ENCODE measurements at places on chromosomes 16 and 17.

DNA sequence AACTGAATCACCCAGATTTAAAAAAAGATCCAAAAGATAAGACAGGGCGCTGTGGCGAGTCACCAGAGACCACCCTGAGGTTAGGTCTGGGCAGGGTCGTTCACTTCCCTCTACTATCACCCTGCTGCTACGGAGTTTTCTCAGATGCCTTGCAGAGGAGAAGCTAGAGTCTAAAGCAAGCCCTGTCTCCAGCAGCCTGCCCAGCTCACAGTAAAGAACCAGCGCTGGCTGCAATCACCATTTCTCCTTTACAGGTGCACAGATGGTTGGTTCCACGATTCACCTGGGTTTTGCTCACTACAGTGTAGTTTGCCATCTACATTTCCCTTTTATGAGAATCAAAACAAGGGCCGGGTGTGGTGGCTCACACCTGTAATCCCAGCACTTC lies 71.3 kb downstream of the SRCIN1 start:
- no peak for DNase-seq

DNA sequence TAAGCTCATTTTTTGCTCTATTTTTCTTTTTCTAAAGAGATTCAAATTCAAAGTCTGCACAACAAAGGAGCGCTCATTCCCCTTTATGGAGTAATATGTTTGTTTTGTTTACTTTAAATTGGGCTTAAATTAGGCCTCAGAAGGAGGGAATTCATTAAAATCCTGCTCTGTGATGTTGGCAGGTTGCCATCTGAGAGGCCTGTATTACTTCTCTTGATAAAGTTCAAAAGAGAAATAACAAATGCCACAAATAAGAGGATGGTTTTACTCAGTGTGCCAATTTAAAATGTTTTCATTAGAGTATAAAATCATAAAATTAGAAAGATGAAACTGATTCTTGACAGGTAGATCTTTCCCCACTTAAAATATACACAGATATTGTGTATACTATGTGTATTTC lies 54.5 kb upstream of the HLF start:
- DNase-seq, result no peak

DNA sequence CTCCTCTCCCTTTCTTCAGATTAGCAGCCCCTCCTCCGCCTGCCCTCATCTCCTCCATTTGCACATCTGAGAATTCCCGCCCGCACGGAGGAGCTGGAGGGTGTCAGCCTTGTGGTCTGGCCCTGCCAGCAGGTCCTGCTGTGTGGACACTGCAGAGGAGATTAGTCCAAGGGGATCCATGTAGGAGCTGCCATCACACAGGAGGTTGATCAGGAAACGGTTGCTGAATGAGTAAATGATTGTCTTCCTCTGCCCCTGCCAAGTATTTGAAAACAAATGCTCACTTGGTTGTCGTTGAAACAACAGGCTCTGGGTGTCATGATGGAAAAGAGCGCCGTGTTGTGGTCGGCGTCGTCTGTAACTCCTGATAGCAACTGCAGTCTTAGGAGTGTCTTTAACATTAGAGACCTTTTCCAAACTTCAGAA lies 63.8 kb upstream of the CHMP6 start:
- no peak for DNase-seq

DNA sequence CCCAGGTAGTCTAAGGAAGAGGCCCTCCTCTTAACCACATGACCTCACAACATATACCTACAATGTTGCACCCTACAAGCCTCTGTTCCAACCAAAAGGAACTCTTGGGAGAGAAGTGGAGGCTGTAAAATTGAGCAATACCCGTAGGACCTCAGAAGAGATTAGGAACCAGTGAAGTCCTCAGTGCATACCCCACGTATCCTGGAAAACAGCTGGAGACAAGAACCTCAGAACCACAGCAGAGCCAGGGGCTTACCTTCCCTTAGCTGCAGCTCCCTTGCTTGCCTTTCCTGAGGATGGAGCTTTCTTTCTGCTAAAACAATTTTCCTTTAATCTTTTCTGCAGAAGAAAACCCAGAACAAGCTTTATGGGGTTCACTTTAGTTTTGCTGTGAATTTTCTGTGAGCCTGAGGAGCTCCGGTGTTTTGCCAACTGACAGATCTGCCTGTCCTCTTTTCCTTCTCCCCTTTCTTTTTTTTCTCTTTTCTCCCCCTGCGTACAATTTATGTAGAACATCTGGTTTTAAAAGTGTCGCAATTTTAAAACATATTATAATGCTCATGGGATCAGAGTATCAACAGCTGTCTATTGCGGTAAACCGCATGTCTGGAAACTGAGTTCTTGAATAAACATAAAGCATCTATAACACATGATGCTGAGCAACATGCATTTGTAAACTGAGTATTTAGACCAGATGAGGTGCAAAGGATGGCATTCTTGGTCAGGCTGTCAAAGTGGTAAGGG lies 226.4 kb upstream of the MAF start:
- DNase-seq, result no peak

DNA sequence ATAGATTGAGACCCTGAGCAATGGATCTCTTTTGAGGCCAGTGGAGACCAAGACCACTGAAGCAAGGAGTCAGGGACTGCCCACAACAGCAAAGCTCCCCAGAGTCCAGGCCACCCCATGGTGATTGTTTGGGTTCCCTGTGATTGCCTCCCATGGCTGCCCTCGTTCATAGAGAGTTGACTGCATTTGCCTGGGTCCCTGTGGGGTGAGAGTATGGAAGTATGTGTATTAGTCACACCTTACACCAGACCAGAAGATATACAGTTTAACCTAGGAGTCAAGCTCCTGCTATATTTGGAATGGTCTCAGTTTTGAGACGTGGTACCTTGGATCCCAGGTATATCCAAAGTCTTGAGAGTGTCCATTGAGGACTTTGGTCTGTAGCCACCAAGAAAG lies 20.2 kb downstream of the HLF start:
- DNase-seq, result no peak

- no peak for DNase-seq
Observed at GRCh38 chr16:72428681-72429376, 256.9 kb upstream of the PMFBP1 start.

GRCh38 chr16:63575041-63575440 lies 1538.8 kb upstream of the CDH8 start:
- DNase-seq, result no peak

GRCh38 chr16:1919327-1919998 lies 1.2 kb upstream of the HS3ST6 start:
- DNase-seq, result no peak

DNA sequence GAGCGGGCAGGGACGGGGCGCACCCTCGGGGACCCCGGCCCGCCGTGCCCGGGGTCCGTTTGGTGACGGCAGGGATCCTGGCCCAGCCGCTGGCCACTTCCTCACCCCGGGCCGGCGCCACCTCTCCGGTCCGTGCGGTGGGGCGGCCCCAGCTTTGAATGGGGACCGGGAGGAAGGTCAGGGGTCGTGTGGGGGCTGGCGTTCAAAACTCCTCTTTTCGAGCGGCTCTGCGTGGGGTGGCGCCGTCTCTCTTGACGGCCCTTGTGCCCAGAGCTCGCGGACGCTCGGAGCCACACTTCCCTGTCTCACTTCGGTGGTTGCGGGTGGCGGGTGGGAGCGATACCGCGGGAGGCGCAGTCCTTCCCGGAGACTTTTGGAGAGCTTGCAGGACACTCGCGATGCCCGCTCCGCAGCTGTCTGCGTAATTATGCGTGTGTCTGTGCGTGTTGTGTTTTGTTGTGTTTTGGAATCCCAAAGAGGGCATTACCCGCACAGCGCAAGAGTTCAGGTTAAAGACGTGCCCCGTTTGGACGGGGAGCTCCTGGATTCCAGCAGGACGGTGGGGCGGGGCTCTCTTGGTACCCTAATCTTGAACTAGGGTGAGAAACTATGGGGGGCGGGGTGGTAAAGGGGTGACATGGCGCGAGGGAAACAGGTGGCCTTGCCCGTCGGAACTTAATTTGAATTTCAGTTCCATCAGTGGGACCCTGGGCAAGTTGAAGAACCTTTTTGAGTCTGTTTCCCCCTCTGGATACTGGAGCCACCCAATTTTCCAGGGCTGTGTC lies 637 bp downstream of the PLCG2 start:
- peak; percentile 23 for DNase-seq

DNA sequence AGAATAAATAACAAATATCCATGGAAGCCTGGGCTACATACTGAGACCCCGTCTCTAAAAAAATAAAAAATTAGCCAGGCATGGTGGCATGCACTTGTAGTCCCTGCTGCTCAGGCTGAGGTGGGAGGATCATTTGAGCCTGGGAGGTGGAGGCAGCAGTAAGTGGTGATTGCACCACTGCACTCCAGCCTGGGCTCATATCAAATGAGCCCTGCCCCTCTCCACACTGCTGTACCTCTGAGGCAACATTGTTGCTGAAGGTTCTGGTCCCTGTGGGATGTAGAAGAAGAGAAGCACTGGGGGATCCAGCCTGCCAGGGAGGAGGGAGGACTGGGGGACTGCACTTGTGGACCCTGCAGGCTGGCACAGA lies 11.4 kb upstream of the ARHGAP23 start:
- no peak for DNase-seq

GRCh38 chr17:7038025-7038862 lies 2.4 kb downstream of the SLC16A13 start:
- no peak for DNase-seq

Data from CD4-positive, alpha-beta T cell treated with Interleukin-1 beta for 1 hour (primary cell).